Left renal cortex interstitium (tissue), 4 donors: ENCODE measurements at places on chromosomes 5 and 9.

- no peak for DNase-seq
These were observed 21.3 kb downstream of the CCDC69 start for GRCh38 chr5:151202381-151203139.

GRCh38 chr9:76296561-76297310 lies 97.5 kb downstream of the RFK start:
- DNase-seq, result no peak

DNA sequence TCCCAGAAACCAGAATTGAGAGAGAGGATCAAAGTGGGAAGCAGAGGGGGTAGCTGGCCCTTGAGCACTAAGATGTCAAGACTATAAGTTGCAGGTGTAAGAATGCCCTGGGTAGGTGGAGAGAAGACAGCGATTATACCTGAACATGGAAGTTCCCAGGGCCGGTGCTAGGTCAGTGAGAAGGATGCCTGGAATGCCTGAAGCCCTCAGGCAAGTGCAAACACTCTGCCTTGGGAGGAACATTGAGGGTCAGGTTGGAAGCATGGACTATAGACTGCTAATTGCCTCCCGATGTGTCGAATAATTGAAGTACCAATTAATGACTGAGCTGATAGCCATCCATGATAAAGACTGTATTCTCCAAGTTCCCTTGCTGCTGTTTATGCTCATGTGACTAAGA lies 185.5 kb downstream of the DMRT2 start:
- DNase-seq, result no peak

GRCh38 chr5:171858303-171858702 lies 72.7 kb downstream of the SMIM23 start:
- DNase-seq, result no peak

- DNase-seq, result no peak
These were observed 32.2 kb downstream of the LNPEP start for GRCh38 chr5:96968074-96968473.

DNA sequence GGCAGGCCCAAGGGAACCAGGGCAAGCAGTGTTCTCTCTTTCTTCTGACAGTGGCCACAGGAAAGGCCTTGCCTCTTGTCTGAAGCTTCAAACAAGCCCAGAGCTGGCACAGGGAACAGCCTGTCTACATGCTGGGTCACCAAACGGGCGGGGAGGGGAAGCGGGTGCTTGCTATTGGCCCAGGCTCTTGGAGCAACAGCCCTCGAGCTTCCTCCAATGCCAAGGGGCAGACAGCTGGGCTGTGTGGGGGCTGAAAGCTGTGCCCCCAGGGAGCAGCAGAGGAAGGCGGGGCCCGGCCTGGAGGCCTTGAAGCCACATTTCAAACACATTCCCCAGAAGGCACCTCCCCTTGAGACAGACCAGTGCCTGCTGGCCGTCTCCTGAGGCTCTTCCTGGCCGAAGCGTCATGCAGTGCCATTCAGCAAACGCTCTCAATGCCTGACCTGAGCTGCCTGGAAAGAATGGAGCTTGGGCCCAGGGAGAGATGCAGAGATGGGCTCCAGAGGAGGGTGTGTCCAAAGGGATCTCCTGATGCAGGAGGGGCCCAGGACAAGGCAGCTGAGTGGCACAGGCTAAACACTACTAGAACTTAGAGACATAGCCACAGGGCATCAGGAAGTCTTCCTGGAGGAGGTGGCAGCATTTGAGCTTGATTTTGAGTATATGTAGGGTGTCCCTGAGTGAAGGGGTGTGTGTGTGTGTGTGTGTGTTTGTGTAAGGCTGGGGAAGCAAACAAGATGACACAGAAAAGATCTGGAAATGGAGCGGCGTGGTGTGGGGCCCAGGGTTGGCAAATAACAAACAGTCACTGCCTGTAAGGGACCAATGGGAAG lies 2.5 kb downstream of the FIBCD1 start:
- DNase-seq, result no peak

DNA sequence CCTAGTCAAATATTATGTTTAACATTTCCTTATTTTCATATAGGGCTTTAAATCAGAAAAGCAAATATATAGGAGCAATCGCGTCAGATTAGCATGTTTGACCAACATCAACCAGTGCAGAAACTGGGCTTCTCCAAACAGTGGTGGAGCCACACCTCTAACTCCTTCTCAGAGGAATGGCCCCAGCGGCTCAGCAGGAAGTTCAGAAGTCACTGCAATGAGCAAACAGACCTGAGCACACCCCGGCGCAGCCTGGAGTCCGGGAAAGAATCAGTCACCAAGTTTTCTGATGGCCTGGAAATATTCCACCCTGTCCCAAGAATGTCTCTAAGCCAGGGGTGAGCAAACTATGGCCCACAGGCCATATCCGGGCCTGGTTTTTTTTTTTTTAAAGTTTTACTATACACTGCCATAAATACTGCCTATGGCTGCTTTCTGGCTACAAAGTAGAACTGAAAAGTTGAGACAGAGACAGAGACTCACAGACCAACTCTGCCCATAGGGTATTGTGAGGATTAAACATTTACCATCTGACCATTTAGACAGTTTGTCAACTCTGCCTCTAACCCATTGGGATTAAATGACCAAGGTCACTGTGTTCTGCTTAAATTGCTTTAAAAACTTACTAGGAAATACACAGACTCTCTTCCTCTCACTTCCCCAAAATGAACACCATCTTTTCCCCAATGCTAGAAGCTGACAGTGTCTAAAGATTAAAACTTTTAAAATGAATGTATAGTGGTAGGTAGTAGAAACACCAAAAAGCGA lies 5.4 kb downstream of the GOLM1 start:
- DNase-seq, result no peak

GRCh38 chr5:152462021-152462721 lies 57.1 kb upstream of the NMUR2 start:
- DNase-seq, result no peak

- no peak for DNase-seq
These were observed 17.3 kb upstream of the TERT start for GRCh38 chr5:1312206-1312605.

DNA sequence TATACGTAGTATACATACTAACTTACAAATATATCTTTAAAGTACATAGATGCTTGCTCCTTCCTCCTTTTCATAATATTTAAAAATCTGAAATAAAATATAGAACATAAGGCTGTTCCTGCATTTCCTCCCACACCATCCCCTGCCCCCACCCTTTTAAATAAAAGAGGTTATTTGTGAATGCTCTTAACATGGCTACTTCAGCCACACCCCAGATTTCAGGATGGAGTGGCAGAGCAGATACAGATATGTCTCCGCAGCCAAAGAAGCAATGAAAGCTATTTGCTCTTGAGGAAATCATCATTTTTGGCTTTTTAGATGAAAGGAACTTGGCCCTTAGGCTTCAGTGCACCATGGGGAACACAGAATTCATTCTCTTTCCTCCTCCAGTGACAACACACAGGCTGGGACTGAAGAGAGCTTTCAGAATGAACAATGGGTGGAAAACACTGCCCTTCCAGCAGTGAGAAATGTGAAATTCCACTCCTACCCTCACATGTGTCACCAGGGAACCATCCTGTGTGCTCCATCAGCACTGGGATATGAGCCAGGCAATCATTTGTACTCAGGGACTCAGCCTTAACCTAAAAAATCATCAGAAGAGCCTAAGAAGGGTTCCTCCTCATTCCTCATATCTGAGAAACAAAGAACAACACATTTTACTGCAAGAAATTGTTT lies 134.3 kb downstream of the PPP2R2B start:
- DNase-seq, result no peak

DNA sequence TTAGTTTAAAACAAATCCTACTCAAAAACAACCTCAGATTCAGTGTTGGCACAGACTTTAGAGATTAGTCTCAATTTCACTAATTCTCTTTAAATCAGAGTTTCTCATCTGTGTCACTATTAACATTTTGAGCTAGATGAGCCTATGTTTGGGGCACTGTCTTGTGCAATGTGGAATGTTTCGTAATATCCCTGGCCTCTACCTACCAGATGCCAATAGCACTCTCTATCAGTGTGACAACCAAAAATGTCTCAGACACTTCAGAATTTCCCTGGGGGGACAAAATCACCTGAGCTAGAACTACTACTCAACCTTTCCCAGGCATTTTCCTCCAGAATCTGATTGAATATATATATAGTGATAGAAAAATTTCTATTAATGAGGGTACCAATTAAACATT lies 465.2 kb upstream of the RGMB start:
- no peak for DNase-seq

DNA sequence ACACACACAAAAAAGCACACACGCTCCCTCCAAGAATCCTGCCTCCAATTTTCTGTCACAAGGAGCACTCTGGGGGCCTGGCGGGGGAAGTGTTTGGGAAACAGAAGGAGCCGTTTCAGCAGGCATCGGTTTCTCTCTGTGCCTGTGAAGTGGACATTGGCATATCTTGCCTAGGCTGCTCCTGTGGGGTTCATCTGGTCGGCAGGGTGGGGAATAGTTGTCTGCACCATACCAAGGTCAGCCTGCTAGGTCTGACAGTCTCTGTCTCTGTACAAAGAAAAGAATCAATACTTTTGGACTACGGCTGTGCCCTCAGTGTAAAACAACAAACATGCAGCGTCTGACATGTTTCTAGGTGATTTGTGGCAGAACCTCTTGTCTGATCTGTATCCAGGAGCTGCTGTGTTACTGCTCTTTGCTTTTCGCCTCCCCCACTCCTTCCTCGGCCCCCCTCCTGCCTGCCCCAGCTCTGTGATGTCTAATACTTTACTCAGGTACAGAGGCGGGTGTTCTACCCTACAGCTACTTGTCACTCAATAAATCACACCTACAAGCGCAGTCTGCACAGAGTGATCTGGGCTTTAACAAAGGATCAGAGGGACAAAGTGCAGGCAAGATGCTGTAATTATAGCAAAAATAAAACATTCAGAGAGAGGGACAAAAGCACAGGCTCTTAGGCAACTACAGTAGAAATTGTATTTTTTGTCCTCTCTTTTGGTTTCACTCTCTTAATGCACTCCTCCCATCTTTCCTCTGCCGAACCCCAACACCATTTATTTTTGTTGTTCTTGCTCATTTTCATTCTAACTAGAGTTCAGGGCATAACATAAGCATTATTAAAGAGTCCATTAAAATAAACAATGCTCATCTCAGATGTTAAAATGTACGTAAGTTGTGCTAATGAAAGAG lies 216.7 kb downstream of the BNC2 start:
- DNase-seq, result peak; percentile 40

DNA sequence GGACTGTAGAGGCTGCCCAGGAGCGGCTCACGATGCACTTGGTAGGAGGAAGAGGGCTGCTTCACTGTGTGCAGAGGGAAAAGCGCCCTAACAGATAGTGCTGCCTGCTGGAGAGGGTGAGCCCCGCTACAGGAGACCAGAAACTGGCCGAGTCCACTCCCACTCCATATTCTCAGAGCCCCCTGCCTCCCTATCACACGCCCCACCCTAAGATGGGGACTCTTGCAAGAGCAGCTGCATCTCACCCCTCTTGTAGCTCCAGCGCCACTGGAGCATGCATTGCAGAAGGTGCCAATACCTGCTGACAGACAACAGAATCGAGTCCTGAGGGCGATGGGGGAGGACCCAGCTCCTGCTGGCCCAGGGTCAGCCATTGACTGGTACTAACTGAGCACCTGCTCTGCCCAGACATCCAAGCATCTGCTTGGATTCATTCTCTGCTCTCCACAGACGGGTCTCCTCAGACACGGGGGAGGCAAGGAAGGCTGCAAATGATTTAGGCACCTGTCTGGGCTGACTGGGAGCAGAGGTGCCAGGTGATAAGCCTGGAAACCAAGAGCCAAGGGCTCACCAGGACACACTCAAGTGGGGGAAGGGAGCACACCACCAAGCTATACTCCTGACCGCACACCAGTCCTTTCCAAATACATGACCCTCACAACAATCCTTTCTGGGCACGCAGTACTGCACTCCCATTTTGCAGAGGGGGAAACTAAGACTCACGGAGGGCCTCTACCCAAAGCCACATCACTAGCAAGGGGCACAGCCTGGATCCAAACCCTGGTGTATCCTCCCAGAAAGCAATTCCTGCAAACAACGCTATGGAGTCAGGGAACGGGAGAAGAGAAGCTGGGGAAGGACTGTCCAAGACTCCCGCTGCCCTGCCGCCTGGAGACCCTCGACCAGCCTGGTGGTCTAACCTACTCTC lies 1.6 kb downstream of the BICD2 start:
- DNase-seq, result no peak

DNA sequence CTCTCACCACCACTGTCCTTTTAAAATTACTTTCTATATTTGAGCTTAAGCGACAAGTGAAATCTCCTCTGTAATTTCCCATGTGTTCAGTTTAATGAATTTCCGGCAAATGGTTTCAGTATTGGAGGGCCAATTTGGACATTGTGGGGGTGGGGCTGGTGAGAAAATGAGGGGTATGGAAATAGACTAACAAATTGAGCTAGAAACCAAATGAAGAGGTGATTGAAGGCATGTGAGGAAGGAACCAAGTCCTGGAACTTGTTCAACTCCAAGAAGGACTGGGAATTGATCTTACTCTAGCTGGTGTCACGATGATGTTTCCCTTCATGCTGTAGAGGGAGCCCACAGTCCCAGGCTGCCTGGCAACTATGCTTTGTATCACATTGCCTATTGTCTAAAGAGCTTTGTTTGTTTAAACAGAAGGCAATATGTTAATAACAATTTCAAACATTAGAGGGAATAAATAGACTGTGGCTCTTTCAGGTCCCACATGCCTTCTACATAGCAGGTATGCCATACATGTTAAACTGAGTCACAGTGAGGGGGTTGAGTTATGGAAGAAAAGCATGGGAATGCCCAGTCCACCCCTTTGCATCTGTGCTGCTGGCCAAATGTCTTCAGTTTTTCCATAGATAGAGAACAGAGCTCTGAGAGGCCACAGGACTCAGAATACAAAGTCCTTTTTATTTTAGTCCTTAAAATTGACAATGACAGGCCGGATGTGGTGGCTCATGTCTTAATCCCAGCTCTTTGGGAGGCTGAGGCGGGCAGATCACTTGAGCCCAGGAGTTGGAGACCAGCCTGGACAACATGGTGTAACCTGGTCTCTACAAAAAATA lies 25.0 kb upstream of the MATR3 start:
- no peak for DNase-seq

DNA sequence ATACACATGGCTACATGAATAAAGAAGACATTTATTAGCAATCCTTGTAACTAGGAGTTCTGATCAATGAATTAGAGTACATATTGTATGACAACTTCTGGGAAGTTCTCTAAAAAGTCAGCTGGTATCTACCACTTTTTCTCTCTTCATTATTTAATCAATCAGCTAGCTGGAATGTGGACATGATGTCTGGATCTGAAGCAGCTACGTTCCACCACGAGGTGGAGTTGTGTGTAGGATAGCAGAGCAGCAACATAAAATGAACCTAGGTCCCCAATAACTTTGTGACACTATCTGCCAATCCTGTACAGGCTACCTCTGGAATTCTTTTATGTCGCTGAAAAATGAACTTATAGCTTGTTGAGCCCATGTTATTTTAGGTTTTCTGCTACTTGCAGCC lies 32.9 kb upstream of the ENTREP1 start:
- no peak for DNase-seq

DNA sequence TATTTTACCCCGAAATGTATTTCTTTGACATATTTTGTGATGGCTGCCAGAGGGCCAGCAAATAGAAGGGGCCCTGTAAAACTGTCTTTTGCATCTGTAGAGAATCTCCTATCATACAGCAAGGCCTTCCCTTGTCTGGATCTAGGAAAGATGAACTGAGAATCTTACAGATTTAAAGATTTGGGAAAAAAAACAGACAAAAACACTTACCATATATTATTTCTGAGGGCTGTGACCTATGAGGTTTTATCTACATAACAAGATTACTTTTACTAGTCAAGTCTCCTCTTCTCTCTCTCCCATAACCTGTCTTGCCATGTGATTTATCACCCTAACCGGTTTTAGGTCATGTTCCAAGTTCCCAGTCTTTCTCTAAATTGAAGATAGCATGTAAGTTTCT lies 599.2 kb upstream of the CDH6 start:
- DNase-seq, result no peak

GRCh38 chr9:78826527-78826926 lies 529.6 kb downstream of the PSAT1 start:
- no peak for DNase-seq
